ENCODE measurements at places on chromosomes 1 and 21. TPM values are rescaled to one million over a fixed set of nuclear protein-coding genes. Genes with fewer than 3 reads are reported as not detected.

Gene RHOU
- total RNA-seq = 8.8 TPM

- no peak for DNase-seq
These were observed 81.7 kb upstream of the RALGPS2 start for GRCh38 chr1:178643349-178643748.

Gene PLEKHN1
- total RNA-seq = 0.14 TPM

GRCh38 chr1:185338719-185339622, 21.9 kb upstream of the IVNS1ABP start:
- DNase-seq = no peak

GRCh38 chr1:65002508-65003315, 36.4 kb upstream of the JAK1 start:
- no peak for DNase-seq

Gene BMP8B
- 0.14 TPM for total RNA-seq

All from thymus (tissue), 14 donors.